ENCODE measurements at places on chromosomes 7 and 10.
A peak's percentile ranks its signal among the peaks of the same experiment; 100 is the strongest.

- DNase-seq = peak; percentile 76
Measured at GRCh38 chr10:107409522-107409921, 245.0 kb upstream of the SORCS1 start.

DNA sequence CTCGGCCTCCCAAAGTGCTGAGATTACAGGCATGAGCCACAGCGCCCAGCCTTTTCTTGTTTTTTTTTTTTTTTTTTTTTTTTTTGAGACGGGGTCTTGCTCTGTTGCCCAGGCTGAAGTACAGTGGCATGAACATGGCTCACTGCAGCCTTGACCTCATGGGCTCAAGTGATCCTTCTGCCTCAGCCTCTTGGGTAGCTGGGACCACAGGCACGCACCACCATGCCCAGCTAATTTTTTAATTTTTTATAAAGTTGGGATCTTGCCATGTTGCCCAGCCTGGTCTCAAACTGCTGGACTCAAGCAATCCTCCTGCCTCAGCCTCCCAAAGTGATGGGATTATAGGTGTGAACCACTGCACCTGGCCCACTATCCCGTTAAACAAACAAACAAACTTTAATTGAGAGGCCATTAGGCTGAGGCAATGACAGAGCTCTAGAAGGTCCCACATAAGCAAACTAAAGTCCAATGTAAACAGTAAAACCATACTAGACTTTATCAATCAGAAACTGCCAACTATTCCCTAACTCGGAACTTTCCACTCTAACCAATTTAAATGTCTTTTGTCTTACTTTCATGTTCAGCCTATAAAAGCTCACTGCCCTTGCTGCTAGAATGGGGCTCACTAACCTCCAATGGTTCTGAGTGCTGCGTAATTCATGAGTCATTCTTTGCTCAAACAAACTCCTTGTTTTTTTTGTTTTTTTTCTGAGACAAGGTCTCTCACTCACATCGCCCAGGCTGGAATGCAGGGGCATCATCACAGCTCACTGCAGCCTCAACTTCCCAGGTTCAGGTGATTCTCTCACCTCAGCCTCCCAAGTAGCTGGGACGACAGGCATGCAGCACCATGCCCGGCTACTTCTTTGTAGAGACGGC is 1.9 kb downstream of the DHX32 start:
- DNase-seq = no peak

DNA sequence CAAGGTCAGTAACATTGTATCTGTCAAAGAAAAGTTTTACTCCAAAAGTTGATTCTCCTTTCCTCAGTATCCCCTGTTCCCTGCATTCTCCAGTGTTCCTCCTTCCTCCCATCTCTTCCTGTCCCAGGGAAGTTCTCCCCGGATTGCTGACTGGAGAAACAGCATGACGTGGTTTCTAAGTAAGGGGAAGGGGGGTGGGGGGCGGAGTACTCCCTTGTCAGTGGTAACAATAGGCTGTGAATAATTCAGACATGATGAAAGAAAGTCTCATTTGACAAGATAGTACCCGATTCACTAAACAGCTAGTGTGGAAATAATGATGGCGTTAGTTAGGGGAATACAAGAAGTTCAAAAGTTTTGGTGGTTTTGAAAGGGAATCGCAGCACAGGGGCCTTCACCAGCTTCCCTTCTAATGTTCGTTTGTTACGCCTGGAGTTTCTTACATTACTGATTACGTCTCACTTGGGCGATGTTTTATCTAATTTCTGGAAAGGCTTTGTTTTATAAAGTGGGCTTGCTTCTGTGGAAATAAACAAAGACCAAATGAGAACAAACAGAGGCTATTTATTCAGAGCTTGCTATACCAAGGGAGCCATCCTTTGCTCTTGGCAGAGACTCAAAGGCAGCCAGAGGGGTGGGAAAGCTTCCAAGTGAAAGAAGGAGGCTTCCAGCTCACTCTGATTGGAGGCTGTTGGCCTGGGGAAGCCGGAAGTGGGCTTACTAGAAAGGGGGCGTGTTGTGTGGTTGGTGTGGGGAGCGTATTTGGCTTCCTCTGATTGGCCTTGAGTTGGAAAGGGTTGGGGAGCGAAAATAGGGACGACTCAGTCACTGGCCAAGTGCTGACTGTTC is 453.7 kb downstream of the SDK1 start:
- DNase-seq = no peak

GRCh38 chr7:16850614-16851466 is 30.9 kb downstream of the AGR3 start:
- DNase-seq = no peak
